HAP-1 (cell line): ENCODE measurements at places on chromosomes 12 and 14.

DNA sequence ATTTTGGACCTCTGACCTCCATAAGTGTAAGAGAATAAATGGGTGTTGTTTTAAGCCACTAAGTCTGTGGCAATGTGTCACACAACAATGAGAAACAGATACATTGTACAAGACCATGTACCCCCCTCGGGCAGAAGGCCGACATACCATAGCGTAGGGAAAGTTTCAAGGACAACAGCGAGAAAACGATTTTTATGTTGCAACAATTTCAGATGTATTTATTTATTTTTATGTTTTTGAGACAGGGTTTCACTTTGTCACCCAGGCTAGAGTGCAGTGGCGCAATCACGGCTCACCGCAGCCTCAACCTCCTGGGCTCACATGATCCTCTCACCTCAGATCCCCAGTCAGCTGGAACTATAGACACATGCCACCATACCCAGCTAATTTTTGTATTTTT is 136.4 kb upstream of the NCOR2 start:
- no peak for DNase-seq

GRCh38 chr12:131896811-131897270 is 2.4 kb downstream of the ULK1 start:
- DNase-seq, result no peak

- DNase-seq, result peak; percentile 69
Measured at GRCh38 chr14:99574099-99574880, 29.7 kb downstream of the CCDC85C start.

DNA sequence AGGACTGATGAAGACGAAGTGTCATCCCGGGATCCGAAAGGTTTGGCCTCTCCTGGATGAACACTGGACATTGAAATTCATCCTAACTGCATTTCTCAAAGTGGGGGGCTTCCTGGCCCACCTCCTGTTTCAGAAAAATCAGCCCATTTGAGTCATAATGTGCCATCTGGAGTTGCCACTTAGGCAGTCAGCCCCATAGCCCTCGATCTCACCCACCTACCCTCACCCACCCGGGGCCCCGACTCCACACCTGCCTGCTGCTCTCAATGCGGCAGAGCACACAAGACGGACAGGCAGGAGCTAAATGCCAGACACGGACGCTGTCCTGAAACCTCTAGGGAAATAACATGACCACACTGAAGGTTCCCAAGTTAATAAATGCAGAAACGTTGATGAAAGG is 12.6 kb downstream of the DLK1 start:
- peak; percentile 4 for DNase-seq

- DNase-seq, result no peak
Measured at GRCh38 chr14:73780896-73781295, 66.7 kb upstream of the PNMA1 start.

- peak; percentile 37 for DNase-seq
Measured at GRCh38 chr14:96038920-96039632, at the start of gene C14orf132. TSS of gene C14orf132 (plus strand) at chr14:96039362. CDS start at chr14:96039501, 139 bp downstream.

- no peak for DNase-seq
Measured at GRCh38 chr14:44053422-44053821, 453.7 kb downstream of the FSCB start.

GRCh38 chr12:123868791-123869190 is 103.8 kb downstream of the CCDC92 start:
- DNase-seq, result no peak

DNA sequence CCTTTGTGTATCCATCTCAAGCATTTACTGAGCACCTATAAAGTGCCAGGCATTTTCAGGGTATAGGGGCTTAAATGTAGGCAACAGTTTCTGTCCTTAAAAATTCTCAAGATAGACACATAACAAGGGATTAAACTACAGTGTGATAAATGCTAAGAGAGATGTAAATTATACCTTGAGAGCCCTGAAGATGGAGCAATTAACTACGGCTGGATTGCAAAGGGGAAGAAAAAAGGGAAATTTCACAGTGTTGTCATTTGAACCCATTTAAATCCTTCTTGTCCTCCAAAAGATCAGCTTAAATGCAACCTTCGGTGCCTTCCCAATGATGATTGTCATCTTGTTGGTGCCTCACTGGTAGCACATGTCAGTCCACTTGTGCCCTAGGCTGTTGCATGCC is 11.5 kb upstream of the IL26 start:
- no peak for DNase-seq

- DNase-seq, result no peak
Measured at GRCh38 chr12:105492591-105493545, 162.4 kb downstream of the C12orf75 start.

GRCh38 chr12:49646871-49647654 is 23.7 kb downstream of the PRPF40B start:
- no peak for DNase-seq

- no peak for DNase-seq
Measured at GRCh38 chr12:111870706-111871105, 28.7 kb downstream of the MAPKAPK5 start.

DNA sequence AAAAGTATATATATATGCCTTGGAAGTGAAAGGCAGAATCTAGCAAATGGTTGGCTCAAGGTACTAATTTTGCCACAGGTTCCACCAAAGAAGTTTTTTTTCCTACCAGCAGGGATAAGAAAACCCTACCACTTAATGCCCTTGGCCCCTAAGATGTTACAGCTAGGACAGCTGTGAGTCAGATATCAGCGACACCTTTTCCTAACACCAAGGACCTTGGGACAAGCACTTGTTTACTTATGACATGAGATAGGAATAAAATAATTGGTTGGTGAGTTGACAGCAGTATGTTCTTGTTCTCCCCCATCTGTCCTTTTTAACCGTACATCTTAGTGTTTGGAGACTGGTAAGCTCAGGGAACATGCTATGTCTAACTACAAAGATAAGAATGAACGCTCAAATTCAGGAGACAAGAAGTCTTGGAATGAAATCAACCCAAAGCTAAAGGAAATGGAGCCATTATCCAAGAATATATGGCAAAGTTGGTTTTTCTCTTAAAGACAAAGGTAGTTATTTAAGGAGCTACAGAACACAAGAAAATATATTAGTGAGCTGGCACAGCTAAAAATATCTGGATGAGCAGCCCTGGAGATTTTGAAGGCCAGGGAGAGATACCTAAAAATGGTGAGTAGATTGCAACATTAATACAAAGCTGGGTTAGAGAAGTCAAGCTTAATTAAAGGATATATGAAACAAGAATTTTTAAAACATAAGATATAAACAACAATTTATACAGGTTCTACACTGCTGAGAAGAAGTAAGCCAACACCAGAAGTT is 126.8 kb downstream of the TMTC1 start:
- DNase-seq, result no peak

- DNase-seq, result no peak
Measured at GRCh38 chr12:3293446-3294161, 197.4 kb upstream of the PRMT8 start.

DNA sequence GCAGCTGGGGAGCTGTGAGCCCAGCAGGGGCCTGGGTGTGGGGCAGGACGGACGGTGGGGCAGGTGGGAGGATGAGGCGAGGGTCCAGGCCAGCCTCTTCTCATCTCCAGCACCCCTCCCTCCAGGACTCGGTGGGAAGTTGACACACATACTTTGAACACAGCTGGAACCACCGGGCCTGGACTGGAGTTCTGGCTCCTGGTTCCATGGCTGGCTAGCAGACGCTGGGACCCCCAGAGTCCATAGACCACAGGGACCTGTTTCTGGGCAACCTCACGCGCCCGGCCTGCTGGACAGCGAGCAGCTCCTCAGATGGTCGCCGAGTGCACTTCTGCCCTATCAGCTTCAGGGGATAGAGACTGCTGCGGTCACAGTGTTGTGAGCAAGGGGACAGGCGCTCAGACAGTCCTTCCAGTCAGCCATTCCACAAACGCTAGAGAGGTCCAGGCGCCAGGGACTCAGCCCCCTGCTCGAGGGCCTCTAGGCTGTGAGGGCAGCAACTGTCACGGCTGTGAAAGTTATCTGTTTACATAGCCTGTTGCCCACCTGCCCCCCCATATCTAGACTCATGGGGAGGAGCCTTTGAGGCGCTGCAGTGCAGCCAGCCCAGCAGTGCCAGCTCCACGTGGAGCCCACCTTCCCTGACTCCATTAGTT is 25.2 kb downstream of the TCHP start:
- DNase-seq, result no peak

- no peak for DNase-seq
Measured at GRCh38 chr14:40074169-40074568, 641.9 kb upstream of the FBXO33 start.

- peak; percentile 19 for DNase-seq
Measured at GRCh38 chr14:50260511-50260910, 29.1 kb upstream of the SOS2 start.

- no peak for DNase-seq
Measured at GRCh38 chr12:49954863-49955830, 4.6 kb downstream of the AQP2 start.

DNA sequence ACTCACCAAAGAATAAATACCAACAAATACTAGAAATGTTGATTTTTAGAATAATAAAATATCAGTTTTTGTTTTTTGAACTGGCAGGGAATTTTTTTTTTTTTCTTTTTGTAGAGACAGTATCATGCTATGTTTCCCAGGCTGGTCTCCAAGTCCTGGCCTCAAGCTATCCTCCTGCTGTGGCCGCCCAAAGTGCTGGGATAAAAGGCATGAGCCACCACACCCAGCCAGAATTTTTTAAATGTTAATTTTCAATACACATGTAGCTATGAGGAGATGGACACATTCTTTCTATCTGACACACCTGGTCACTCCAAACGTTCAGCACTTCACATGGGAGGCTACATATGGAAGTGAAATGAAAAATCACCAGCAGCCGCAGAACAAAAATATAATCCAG is 126.8 kb downstream of the ETV6 start:
- no peak for DNase-seq

GRCh38 chr12:123441523-123442164 is 5.2 kb upstream of the RILPL2 start:
- DNase-seq, result no peak

DNA sequence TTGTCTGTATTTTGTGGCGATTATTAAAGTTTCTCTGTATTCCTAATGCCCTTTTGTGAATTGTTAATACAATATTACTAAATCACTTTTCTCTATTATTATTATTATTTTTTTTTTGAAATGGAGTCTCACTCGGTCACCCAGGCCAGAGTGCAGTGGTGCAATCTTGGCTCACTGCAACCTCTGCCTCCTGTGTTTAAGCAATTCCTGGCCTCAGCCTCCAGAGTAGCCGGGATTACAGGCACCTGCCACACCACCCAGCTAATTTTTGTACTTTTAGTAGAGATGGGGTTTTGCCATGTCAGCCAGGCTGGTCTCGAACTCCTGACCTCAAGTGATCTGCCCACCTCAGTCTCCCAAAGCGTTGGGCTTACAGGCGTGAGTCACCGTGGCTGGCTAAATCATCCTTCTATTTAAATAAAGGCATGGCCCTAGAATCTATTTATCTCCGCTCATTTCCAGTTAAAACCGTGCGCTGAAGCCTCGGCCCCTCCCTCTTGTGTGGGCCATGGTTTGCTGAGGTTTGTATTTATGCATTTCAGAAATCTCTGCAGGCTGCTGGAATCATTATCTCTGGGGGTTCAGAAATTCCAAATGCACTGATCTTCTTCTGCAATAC is 1136.4 kb upstream of the TMEM132C start:
- DNase-seq, result no peak

GRCh38 chr12:575129-575502 is 88.1 kb downstream of the NINJ2 start:
- DNase-seq, result no peak
